Activated naive CD4-positive, alpha-beta T cell treated with anti-CD3 and anti-CD28 coated beads, Interleukin-2, amount 50 U/mL, for 72 hours (primary cell): ENCODE measurements at places on chromosomes 6 and 20.

GRCh38 chr6:82380566-82381185, 17.1 kb downstream of the TPBG start:
- no peak for DNase-seq

DNA sequence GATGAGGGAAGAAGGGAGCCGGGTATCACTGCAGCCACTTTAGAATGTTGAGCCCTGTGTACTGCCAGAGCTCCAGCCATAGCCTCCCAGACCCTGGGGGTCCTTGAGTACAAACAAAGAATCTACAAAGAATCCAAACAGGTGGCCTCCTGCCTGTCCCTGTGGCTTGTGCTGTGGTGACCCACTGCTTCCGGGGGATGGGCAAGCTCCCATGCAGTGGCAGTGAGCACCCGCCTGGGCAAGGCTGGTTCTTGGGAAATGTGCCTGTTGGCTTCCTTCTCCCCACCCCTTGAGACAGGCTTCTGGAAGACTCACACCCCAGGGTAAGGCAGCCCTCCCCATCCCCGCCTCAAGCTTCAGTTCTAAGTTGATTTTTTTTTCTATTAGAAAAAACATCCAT, 13.9 kb downstream of the SIRPA start:
- no peak for DNase-seq

DNA sequence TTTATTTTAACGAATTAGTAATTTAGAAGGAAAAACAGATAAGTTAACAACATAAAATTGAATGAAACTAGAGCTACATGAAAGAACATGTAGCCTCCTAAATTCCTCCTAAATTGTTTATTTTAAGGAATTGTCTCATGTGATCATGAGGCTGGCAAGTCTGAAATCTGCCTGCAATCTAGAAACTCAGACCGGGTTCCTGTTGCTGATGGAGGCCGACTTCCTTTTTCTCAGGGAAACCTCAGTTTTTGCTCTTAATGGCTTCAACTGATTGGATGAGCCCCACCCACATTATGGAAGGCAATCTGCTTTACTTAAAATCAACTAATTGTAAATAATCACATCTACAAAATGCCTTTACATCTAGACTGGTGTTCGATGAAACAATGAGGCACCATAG, 267.6 kb upstream of the PRND start:
- no peak for DNase-seq

- DNase-seq, result no peak
Observed at GRCh38 chr20:25271486-25272222, 23.8 kb downstream of the PYGB start.

- no peak for DNase-seq
Observed at GRCh38 chr6:32854376-32855178, 585 bp downstream of the PSMB9 start.

DNA sequence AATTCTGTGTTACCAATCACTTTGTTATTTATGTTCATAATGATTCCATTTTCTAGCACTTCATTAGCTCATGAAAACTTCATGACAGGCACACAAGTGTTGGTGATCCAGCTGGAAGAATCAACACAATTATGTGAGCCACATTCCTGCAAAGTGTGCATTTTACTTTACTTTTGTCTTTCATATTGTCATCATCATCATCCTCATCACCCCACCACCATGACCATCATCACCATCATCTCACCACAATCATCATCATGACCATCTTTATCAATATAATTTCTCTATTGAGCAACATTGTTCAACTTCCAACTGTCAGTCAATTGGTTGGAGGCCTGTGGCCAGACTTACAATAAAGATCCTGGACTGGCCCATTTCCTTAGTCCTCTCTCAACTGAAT, 159.4 kb upstream of the PRSS16 start:
- no peak for DNase-seq

DNA sequence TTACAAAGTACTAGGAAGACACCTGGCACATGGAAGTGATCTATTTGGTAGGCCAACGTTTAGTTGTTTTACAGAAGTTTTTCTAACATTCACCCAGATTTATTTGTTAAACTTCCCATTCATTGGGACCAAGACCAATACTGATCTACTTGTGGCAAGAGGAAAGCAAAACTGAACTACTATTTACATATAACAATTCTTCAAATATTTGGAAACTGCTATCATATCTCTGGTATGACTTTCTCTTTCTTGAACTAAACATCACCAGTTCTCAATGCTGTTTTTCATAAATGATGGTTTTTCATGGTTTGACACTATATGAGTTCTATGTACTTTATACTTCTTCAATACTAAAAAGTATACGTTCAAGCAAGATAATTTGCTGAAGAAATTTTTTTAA, 189.2 kb downstream of the ASCC3 start:
- DNase-seq, result no peak

DNA sequence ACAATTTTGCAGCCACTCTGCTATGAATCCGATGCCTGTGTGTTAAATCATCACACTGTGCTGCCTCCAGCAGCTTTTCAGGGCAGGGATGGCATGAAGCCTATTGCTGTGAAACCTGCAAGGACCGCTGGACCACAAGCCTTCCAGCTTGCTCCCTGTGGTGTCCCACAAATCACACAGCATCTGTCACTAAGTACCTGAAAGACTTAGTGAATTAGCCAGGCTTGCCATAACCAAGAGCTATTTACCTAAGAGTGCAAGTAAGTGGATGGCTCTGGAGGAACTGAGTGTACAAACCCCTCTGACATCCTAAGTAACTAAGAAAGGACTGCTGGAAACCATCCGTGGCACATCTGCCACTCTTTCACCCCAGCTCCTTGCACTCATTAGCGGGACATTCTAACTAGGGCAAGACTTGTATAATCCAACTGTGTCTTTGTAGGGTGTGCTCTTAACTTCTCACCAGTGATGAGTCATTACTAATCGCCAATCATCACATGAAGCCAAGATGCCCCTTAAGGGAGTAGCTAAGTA, 34.7 kb downstream of the FOXQ1 start:
- DNase-seq, result no peak

DNA sequence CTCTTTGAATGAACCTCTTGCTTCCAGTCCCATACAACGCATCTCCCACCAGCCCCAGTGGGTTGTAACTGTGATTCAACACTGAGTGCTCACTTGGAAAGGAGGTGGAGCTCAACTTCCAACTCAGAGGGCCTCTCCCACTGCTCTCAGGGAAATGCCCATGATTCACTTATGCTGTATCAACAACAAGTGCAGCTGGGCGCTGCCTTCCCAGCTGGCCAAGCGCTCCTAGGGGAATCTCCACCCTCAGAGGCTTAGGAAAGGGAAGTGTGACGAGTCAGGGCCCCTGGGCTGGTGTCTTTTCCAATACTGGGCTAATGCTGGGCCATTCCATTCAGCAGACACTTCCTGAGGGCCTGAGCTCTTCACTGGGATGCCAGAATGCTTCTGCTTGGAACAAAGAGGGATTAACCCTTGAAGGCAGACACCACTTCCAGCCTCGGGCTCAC, 8.1 kb upstream of the OCSTAMP start:
- DNase-seq, result peak; percentile 29

- no peak for DNase-seq
Observed at GRCh38 chr6:79193971-79194370, 40.5 kb downstream of the HMGN3 start.

DNA sequence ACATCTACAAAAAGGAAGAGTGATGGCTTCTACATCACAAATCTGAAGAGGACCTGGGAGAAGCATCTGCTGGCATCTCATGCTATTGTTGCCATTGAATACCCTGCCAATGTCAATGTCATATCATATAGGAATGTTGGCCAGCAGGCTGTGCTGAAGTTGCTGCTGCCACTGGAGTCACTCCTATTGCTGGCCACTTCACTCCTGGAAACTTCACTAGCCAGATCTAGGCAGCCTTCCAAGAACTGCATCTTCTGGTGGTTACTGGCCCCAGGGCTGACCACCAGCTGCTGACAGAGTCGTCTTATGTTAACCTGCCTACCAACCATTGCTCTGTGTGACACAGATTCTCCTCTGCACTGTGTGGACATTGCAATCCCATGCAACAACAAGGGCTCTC, 111.8 kb downstream of the PERP start:
- DNase-seq, result no peak

- no peak for DNase-seq
Observed at GRCh38 chr6:70901324-70901723, 55.5 kb downstream of the B3GAT2 start.

GRCh38 chr20:60228255-60228654, 270.0 kb downstream of the CDH26 start:
- DNase-seq, result no peak

GRCh38 chr20:53943522-53944291, 126.7 kb downstream of the BCAS1 start:
- no peak for DNase-seq

DNA sequence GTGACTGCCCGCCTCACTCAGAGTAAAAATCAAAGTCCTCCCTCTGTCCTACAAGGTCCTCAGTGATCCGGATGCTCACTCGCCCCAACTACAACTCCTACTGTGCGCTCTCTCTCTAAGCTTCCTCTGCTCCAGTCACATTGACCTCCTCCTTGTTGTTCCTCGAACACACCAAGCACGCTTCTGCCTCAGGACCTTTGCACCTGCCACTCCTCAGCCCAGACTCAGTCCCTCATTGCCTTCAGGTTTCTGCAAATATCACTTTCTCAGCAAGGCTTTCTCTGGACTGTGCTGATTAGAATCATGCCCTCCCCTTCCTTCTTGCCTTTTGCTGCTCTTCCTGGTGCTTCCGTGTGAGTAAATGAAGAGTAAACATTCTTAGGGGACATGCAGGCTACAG, 41.6 kb downstream of the SULF2 start:
- no peak for DNase-seq

- DNase-seq, result no peak
Observed at GRCh38 chr6:31718265-31718664, 3.1 kb downstream of the LY6G6D start.

DNA sequence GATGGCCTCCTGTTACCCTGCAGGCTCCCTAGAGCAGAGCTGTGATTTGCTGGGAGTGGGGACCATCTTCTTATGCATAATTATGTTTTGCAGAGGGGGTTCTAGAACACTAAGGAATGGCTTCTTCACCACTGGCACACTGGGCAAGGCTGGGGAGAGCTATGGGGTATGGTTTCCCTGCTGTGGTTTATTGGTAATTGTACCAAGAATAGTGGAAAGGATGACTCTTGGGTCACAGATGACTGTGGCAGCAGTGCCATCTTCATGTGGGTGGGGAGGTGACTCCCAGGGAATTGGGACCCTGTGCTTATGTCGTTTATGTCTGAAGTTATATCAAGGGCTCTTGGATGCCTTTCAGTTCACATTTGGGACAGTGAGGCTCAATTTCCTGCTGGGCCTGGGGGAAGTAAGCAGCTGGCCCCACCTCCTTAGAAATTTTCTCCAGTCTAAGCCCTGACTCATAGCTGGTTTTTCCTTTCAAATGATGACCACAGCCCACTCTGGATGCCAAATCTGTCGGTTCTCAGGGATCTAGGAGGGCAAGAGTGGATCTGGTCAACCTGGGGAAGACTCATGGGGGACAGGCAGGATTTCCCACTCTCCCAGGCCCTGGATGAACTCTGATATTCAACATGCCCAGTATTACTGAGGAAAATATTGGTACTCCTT, 230.8 kb downstream of the LRFN2 start:
- DNase-seq, result peak; percentile 44

DNA sequence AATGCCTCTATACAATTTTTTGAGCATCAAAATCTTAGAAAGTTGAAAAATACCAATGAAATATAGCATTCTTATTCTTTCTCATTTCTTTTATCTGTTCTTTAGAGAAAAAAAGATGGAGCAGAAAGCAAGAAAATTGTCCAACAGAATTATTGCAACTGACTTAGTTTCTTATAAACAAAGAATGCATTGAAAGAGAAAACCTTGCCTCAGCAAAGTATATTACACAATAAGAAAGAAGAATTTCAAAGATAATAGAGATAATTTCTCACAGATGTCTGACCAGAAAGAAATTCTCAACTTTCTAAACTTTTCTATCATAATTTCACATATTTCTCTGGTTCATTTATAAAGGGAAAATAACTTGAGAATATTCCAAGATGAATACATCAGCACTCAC, 47.0 kb upstream of the PRND start:
- no peak for DNase-seq

- DNase-seq, result no peak
Observed at GRCh38 chr20:23451956-23452487, 654 bp downstream of the CST11 start.

DNA sequence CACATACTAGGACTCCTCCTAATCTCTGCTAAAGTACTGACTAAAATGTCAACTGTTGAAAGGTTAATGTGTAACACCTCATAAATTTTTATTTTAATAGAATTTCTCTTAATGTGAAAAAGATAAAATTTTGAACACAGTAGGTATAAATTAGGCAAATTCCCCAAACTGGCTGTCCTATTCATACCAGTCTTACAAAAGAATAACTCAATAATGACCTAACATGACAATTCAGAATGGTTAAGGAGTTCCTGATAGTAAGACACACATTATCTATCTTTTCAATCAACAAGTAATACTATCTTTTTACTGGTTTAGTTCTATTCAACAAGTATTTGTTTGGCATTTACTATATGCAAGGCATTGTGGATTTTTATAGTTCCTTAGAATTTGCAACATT, 141.1 kb downstream of the EPHA7 start:
- DNase-seq, result no peak

GRCh38 chr20:46588532-46589511, 38.4 kb upstream of the OCSTAMP start:
- DNase-seq, result no peak

- DNase-seq, result peak; percentile 77
Observed at GRCh38 chr20:32674362-32674789, 635 bp upstream of the C20orf203 start.
